Left colon (tissue), 2 donors: ENCODE measurements at places on chromosomes 5 and 9.

GRCh38 chr9:74953235-74953751 is 581 bp upstream of the C9orf40 start:
- no peak for DNase-seq

- no peak for DNase-seq
These were observed 199.2 kb downstream of the TLR4 start for GRCh38 chr9:117903453-117903852.

DNA sequence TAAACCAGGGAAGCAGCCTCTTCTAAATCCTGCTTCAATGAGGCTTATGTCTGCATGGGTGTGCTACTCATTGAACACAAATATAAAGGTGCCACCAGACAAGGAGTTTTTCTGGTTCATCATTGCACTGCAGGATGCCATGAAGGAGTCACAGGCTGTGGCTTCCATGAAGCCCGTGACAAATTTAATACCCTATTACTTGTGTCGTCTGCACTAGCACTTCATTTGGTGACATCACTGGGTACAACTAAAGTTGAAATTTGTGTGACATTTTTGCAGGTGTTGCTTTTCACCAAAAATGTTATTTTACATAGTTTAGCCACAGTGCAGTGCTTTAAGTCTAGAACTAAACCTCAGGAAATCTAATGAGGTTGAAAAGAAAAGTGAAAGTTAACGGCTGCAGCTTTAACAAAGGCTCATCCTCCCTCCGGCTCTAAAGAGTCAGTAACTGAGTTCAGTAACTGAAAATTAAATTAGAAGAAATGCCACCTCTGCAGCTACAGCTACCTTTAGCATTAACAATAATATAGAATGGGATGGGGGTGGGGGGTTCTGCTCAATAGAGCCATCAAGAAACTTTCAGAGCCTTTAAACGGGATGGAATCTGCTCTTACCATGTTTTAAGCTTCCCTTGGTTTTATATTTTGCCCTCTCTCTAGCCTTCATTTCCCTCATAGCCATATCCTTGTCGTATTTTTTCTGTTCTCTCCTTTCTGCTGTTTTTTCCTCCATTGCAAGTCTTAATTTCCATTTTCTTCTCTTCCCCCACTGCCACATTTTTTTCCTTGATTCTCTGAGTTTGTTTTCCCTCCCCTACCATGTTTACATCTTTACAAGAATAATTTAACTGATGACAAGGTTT is 233.8 kb upstream of the TMEM161B start:
- DNase-seq, result no peak

DNA sequence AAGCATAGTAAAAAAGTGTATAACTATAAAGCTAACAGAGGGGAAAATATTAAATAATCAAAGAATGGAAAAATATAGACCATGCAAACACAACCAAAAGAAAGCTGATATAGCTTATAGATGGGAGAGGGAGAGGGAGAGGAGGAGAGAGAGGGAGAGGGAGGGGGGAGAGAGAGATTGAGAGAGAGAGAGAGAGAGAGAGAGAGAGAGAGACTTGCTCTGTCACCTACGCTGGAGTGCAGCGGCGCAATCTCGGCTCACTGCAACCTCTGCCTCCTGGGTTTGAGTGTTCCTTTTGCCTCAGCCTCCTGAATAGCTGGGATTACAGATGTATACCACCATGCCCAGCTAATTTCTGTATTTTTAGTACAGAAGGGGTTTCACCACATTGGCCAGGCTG is 110.6 kb downstream of the RAPGEF6 start:
- no peak for DNase-seq

DNA sequence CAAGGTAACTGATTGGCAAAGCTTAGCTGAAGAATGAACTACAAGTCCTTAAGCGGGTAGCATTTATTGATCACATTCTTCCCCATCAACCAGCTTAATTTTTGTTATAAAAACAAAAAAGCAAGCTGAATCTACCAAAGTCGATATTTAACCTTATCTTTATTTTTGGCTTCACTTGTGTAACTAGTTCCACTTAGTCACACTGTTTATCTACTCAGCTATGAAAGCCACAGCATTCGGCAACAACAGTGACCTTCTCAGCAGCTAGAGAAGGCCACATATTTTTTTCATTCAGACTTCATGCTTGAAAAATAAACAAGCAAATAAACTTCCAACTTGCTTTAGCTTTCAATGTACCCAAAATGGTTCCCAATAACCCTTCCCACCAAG is 69.4 kb downstream of the KLHL3 start:
- DNase-seq, result no peak

DNA sequence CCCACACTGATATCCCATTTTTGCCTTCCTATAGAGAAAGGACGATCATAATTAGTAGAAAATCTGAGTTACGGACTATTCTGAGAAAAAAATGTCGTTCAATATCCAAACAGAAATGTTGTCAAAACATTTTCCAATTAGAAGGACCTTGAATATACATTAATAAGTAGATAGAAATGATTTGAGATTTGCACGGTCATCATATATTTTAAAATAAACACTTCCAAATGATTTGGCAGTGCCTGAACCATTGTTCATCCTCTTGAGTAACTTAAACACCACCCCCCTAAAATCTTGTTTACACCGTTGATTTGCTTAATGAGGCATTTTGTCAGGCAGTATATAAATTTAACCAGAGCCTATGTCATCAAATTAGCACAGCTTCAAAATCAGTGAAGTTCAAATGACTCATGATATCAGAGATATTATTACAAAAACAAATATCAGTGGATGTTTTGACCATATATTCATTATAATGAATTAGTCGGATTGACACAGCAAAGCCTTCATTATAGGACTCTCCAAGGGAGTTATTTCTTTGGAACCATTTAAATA is 105.0 kb downstream of the ACTL7B start:
- no peak for DNase-seq

DNA sequence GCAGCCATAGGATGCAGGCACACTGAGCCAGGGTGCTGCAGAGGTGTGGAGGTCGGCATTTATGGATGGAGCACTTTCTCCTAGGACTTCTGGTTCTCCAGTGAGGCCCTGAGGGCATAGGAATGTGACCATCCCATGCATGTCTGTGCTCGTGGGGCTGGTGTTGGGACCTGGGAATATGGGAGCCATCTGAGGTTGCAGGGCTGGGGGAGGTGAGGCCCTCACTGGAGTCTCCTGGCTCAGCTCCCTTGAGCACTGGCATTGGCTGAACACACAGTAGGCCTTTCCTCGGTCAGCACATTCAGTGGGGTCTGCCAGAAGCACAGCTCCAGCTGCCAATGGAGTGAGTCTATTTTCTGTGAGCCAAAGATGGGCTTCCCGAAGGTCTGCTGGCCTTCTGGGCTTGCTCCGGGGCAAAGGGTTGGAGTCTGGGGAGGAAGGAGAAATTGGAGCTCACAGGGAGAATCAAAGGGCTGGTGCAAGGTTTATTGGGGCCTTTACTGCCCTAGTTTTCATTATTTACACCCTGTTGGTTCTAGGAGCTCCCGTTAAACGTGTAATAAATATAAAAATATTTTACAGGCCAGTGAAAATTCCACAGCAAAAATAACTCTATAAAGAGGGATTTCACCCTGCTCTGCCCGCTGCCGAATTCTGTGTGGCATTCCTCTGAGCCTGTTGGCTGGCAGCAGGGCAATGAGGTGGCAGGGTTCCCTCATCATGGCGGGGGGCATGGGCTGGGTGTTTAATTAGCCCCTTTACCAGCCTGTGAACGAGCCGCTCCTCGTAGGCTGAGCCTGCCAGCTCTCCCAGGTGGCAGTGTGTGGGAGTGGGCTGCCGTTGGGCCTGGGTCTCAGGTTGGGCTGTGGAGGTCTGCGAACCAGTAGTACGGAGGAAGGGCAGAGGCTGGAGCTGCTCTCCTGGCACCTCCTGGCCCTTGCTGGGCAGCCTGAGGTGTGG is 31.6 kb upstream of the PITX1 start:
- no peak for DNase-seq

- DNase-seq, result no peak
These were observed 6.6 kb upstream of the FAT2 start for GRCh38 chr5:151597749-151598148.

GRCh38 chr9:91714020-91714806 is 235.8 kb downstream of the ROR2 start:
- DNase-seq, result peak; percentile 68

- DNase-seq, result no peak
These were observed 70.9 kb upstream of the KLF9 start for GRCh38 chr9:70485273-70485858.

GRCh38 chr9:22682961-22683699 is 236.5 kb downstream of the DMRTA1 start:
- DNase-seq, result no peak

DNA sequence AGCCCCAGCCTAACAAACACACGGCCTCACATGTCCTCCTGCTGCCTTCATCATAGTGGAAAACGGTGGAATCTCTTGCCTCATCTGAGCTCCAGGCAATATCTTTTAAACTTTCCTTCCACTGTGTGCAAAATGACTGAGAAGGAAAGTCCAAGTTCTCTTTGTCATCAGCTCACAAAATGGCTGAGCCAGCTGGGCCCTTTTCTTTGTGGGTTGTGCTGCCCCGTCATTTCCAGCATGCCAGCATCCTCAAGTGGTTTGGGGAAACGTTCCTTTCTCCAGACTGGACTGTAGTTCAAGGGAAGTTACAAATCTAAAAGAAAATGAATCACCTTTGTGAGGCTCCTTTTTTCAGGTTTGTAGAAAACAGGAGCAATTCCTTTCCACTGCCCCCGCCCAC is 171.1 kb upstream of the FSTL4 start:
- DNase-seq, result no peak

- DNase-seq, result peak; percentile 50
These were observed 30.9 kb downstream of the GSN start for GRCh38 chr9:121298689-121299466.

DNA sequence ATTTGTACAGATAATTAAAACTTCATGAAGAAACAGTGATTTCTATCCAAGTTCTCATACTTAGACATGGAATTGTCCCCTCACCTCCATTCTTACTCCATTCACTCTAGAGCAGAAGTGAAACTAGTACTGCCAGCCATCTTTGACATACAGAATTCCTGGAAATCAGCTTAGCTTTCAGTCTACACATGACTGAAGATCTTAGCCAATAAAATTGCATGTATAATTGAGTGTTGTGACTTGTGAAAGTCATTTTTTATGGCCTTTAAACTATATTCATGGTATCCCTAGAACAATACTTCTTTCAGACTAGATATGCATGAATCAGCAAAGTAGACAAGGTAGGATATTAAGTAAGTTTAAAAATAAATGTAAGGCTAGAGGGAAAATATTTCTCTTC is 705.2 kb upstream of the ZNF608 start:
- DNase-seq, result no peak

DNA sequence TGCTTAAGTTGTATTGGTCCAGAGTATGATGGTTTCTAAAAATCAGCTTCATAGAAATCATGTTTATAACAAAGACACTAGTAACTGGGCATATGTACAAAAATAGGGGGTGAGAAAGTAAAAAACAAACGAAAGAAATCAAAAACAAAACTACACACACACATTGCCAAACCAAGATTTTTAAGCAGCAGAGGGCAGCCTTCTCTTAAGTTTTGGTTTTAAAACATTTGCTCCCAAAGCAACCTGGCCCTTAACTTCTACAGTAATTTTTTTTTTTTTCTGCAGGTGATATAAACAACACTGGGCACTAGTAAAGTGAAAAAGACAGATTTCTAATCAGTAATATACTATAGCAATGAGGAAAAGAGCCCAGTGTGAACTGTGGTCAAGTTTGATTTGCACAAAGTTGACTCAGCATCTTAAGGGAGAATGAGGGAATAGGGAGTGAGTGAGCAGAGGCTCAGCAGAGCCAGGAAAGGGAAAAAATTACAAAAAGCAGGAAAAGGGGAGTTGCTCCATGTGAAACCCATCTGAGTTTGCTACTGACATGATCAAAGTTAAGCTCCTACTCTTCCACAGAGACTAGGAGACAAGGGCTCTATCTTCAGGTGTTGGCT is 13.4 kb upstream of the GAPT start:
- no peak for DNase-seq

DNA sequence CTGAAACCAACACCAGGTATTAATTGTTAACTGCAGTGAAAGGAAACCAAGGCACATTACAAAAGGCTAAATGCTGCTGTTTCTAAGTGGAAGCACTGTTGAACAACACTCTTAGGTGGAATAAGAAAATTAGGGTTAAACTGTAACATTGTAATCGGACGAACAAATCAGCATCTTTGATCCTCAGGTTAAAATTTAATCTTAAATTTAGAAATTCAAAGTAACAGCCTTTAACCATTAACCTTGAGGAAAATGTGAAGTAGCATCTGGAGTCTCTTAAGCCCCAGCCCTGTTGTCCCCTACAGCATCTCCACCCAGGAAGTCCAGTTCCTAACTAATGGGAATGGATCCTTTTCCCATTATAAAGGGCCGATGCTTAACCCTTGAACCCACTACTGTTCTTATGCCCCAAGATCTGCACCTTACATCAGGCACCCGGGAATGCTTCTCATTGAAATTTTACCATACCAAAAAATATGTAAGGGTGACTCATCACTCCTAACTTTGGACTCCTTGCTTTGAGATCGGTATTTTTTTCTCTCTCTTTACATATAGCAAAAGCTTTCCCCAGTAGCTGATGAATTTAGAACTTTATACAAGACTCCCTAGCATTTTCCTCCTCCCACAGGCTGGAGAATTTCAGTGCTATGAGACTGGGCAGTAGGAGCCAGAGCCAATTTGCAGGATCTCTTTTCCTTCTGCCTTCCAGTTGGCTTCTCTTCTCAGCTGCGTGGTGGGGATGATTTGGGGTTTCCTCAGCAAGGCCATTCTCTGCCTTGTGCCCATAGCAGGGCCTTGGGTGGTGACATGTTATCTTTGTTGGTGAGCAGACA is 32.0 kb upstream of the ITGA2 start:
- DNase-seq, result no peak

DNA sequence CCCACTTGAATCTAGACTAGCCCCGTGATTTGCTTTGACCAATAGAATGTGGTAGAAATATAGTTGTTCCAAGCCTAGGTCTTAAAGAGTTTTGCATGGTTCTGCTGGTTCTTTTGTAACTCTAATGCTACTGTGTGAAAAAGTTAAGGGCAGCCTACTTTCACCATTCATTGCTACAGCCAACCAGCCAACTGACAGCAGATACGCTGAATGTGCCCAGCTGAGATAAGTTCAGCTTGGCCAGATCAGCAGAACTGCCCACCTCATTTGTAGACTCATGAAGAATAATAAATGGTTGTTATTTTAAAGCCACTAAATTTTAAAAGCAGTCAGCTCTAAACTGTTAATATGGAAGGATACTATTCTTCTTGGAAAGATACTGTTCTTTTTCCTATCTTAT is 23.9 kb downstream of the NR3C1 start:
- DNase-seq, result no peak

DNA sequence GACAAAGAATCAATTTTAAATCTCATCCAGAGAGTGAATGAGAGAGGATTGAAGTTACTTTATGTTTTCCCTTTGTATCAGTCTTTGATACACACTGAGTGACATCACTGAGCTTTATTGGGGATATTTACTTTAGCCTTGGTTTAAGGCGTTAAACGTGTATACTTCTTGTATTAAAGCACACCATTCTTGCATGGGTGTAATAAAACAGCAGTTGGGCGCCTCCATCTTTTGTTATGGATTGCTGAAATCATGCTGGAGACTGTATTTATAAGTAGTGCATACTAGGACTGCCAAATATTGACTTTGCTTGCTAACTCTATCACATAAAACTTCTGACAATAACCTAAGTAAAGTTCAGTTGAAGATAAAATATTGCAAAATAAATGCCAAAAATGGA is 1755.8 kb upstream of the WWC1 start:
- DNase-seq, result no peak
